Fibroblast of skin of right quadriceps (primary cell): ENCODE measurements at places on chromosomes 5 and 9.

- DNase-seq = peak; percentile 21
Observed at GRCh38 chr5:178336889-178337288, 104.3 kb upstream of the PHYKPL start.

DNA sequence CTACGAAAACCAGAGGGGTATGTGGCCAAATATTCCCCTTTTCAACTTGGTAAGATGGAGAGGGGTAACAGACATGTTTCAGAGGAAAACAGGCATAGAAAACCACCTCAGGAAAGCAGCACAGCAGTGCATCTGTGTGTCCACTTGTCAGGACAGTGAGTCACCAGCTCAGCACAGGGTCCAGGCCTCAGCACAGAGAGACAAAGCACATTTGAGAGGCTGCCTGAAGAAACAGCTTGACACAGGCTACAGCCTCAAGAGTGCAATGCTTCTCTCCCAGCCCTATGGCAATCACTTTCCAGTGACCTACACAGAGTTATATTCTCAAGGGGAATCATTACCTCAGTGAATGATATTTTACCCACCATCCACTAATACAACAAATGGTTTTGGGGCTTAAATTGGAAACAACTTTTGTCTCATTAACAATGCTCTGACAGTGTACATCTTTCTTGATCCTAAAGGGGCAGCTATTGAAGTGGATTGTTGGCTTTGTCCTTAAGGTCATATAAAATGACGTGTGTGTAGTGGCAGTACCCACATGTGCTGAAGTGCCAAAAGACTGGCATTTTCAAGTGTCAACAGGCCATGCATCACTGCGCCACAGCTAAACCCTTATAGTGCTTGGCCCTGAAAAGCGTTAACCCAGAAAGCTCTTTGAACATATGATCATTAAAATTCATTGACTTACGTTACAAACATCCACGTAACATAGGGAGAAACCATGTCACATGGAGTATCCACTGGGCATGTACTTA is 46.4 kb downstream of the ERMP1 start:
- DNase-seq = no peak

DNA sequence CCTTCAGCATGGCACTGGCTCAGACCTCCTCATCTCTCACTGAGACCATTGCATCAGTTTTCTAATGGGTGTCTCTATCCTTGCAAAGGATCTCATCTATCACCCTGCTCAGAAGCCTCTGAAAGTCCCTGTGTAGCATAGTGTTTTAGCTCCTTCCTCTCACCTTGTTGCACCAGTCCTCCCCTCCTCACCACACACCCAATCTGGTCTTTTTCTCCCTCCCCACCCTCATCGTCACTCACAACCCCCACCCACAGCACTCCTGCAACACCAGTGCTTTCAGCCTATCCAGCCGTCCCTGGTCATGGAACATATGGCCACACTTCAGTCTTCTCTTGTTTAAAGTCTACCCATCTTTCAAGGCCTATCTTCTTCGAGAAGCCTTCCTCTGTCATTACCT is 74.5 kb downstream of the ANGPTL2 start:
- no peak for DNase-seq

GRCh38 chr5:61362796-61363368 is 30.8 kb downstream of the ZSWIM6 start:
- peak; percentile 28 for DNase-seq

DNA sequence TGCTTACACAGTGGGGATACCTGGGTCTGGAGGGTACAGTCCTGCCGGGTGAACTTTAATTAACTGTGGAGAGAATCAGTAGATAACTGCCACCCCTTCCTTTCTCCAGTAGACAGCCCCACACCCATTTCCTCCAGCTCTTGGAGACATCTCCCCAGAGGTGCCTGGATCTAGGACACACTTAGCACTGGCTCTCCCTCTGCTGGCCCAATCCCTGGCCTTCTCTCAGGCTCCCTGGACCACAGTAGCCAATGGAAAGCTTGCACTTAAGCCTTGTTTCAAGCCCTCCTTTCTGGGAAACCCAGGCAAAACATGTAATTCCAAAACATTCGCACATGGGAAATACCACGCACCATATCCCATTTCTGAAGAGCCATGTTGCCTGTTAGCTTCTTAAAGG is 169.2 kb upstream of the GAS1 start:
- no peak for DNase-seq

GRCh38 chr9:22240619-22241018 is 206.0 kb upstream of the DMRTA1 start:
- peak; percentile 43 for DNase-seq

DNA sequence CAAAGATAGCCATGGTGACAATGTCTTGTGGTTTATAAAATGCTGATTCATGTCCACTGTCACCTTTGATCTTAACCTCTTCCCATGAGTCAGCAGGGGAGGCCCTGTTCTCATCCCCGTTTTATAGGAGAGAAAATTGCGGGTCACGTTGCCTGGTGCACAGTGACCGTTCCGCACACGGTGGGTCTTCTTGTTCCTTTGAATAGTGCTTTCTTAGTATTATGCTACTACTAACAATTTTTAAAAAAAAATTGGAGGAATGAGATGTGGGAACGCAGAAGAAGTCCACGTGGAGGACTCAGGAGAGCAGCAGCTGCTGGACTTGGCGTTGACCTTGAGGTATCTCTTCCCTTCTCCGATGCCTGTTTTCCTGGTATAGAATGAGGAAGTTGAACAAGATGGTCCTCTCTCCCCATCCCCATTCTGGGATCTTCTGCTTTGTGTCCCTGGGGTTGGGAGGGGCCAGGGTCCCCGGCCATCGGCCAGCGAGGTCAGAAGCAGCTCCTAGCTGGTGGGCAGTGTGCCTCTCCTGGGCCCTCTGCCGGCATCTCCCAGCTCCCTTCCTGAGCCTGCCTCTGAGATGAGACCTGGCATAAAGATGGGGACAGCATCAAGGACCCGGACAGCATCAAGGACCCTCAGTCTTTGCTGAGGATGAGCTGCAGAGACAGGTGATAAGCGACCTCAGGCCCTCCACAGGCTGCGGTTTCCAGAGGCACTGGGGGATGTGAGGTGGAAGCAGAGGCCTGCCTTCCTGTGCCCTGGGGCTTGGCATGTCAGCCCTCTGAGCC is 143.9 kb downstream of the C9orf50 start:
- no peak for DNase-seq
